Activated CD8-positive, alpha-beta T cell treated with anti-CD3 and anti-CD28 coated beads, Interleukin-2, amount 10 ng/mL, durations not matched to agents 7 days and 5 days (primary cell): ENCODE measurements at places on chromosomes 13 and 19.

DNA sequence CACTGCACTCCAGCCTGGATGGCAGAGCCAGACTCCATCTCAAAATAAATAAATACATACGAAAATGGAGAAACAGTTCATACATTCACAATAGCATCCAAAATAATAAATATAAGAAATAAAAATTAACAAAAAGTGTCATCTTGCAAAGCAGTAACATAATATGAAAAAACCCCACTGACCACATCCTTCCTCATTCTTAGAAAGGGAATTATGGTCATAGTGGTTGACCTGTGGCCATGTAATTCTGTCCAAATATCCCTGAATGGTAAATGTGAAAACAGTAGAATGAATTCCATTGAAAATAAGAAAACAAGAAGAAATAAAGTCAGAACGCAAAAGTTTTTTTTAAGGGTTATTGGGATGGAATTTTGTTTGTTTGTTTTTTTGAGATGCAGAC, 7.0 kb upstream of the CDC42EP5 start:
- DNase-seq: no peak

GRCh38 chr13:75418186-75418843, 63.7 kb downstream of the TBC1D4 start:
- DNase-seq: no peak

DNA sequence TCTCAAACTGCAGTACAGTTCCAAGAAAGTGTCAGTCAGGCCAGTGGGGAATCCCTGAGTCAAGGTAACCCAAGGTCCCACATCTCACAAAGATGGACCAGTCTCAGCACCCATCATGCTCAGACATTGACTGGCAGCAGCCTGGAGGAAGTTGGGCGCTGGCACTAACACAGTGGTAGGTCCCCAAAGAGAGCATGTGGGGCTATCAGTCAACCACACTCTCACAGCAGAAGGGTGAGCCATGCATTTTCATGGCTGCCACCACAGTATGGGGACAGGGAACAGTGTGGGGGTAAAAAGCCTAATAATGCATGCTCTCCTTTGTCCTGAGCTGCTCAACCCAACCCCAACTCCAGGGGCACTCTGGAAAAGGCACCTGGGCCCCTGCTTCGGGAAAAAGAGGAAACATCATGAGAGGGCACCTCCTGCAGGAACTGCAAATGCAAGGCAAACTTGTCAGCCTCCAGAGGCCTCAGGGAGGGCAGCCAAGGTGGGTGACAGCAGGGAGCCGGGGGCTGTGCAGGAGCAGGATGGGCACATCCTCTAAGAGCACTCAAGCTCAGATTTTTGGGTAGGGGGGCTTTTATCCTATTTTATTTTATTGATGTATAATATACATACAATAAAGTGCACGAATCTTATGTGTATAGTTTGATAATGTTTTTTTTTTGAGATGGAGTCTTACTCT, 9.5 kb upstream of the PLEKHF1 start:
- no peak for DNase-seq

- DNase-seq: peak; percentile 94
Observed at GRCh38 chr19:45885556-45886426, at the start of gene IRF2BP1. Gene IRF2BP1 (minus strand): TSS chr19:45886141. CDS start chr19:45885774, 367 bp downstream.

- DNase-seq: no peak
Observed at GRCh38 chr13:109151255-109151654, 521.8 kb downstream of the MYO16 start.

DNA sequence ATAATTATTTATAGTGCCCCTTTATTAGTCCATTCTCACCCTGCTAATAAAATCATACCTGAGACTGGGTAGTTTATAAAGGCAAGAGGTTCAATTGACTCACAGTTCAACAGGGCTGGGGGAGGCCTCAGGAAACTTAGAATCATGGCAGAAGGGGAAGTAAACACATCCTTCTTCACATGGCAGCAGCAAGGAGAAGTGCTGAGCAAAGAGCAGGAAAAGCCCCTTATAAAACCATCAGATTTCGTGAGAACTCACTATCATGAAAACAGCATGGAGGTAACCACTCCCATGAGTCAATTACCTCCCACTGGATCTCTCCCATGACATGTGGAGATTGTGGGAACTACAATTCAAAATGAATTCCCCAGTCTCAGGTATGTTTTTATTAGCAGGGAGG, 89.9 kb upstream of the STARD13 start:
- no peak for DNase-seq

GRCh38 chr19:30593356-30593755, 221.2 kb downstream of the ZNF536 start:
- no peak for DNase-seq

DNA sequence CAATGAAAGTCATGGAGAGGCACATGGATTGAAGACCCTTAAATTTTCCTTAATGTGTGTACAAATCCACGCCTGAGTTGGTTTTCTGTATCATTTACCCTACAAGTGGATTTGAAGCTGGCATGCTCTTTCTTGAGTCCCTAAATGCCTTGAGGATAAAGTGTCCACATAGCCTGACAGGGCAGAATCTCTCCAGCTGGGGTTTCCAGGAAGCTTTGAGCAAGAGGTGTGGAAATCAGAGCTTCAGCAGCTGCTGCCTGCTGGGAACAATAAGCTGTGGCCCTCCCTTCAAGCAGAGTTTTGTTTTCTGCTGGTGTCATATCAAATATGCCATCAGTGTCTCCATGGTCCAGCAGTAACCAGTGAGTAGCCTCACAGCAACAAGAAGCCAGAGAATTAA, 120.3 kb upstream of the SERTM1 start:
- DNase-seq: no peak

GRCh38 chr13:40595693-40596092, 70.7 kb downstream of the FOXO1 start:
- DNase-seq: no peak

GRCh38 chr13:102571075-102571474, 25.7 kb upstream of the TPP2 start:
- DNase-seq: no peak

DNA sequence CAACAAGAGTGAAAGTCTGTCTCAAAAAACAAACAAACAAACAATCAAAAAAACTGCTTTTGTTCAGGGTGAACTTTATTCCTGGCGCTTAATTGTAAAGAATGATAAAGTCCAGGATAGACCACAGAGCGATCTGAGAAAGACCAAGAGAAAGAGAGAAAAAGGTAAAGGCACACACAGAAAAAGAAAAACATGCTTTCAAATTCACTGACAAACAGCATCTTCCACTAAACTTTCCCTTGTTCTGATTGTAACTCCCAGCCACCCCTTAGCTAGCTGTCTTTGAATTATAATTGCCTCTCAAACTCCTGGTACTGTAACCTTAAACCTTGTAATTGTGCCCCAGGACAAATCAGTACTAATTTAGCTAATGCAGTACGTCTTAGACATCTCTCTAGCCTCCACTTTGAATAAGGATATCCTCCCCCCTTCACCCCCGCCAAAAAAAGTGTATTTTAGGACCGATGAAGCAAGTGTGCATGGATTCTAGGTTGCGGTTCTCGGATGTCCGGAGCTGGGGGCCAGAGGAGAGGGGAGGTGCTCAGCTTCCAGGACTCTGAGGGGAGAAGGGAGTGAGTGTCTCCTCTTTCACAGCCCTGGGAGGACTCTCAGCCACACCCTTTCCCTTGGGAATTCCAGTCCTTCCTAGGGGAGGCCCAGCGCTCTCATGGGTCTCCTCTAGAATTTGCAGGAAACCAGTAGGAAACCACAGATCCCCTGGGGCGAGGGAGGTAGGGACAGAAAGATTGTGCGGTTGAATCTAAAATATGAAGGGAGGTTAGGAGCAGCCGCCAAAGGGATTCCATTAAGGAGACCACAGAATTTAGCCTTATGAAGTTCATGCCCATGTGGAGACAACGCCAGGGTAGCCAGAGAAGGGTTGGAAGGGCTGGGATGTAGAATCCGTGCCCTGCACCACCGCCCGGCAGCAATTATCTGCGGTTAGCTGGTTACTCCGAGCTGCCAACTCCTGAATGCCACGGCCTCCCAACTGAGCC, 19.7 kb downstream of the ZNF536 start:
- no peak for DNase-seq

DNA sequence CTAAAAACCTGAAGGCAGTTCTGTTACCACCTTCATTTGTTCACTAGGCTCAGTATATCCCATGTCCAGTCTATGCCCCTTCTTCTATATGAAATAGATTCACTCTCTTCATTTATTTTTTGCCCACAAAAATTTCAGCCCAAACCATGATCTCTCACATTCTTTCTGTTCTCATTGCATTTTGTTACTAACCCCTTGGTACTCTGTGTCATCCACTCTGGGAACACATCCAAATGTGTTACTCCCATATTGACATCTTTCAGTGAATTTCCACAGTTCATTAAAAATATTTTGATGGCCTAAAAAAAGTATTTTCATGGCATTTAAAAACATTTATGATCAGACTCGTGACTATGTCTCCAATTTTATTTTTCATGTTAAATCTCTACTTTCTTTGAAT, 378.9 kb downstream of the SLITRK1 start:
- DNase-seq: no peak

- no peak for DNase-seq
Observed at GRCh38 chr13:94210816-94211215, 268.7 kb downstream of the DCT start.

GRCh38 chr19:17751103-17751911, at the start of gene FCHO1:
Gene FCHO1 (plus strand): TSS chr19:17751477. CDS start chr19:17755165, 3,688 bp downstream.
- peak; percentile 94 for DNase-seq

DNA sequence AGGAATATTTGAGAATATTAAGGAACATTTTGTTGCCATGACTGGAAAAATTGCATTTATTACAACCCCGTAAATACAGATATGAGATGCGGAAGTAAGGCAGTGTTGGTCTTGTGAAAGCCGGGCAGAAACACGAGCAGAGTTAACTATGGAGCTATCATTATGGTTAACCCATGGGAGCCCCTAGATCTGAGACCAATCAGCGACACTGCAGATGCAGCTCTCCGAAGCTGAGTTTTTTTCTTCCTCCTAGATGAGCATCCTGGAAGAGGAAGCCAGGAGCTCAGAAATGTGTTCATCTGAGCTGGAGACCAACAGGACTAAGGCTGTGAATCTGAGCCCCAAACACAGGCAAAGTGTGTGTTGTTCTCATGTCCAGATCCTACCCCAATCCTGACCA, 123.0 kb upstream of the KL start:
- DNase-seq: no peak

- DNase-seq: no peak
Observed at GRCh38 chr13:74561155-74561554, 427.0 kb upstream of the KLF12 start.

- DNase-seq: no peak
Observed at GRCh38 chr19:28136796-28137195, 1076.2 kb downstream of the UQCRFS1 start.

- DNase-seq: no peak
Observed at GRCh38 chr13:35483761-35484160, 7.3 kb upstream of the MAB21L1 start.

DNA sequence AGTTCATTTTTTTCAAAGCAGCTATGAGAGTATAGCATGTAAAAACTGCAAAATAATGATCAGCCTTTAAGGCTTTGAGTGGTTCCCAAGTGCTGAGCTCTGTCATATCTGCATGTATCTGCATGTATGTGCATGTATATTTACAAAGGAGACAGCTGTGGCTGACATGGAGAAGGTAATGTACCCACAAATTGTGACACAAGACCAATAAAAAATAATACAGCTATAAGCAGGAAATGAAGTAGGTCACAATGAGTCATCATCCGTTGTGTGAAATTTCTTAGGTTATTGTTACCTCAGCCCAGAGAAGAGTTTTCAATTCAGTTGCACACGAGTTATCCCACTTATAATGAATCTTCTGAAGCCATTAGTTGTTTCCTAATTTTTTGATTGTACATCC, 60.9 kb upstream of the MED4 start:
- DNase-seq: peak; percentile 58

DNA sequence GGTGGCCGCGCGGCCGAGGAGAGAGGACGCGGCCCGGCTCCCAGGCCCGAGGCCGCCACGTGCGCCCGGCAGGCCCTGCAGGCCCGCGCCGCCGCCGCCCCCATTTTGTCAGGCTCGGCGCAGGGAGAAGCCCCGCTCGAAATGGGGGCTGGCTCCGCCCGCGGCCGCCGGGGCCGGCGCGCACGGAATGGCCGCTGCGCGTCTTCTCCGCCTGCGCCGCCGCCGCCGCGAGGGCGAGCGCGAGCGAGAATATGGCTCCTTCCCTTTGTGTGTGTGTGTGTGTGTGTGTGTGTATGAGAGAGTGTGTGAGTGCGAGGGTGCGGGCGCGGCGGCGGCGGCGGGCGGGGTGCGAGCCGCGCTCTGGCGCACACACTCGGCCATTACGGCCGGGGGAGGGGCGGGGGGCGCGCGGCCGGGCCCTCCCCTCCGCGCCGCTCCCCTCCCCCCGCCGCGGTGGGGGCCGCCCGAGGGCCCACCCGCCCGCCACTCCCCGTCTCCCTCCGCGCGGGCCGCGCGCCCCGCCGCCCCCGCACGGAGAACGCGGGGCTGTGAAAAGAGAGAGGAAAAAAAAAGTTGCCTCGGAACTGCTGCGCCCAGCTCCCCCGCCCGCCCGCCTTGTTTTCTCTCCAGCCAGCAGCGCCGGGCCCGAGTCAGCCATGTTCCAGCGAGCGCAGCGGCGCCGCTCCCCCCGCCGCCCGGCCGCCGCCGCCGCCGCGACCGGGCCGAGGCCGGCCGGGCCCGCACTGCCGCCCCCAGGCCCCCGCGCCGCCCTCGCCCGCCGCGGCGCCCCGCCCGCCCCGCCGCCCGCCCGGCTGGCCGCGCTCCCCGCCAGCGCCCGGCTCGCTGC, 1.0 kb downstream of the HMGB1 start:
- peak; percentile 77 for DNase-seq

- DNase-seq: peak; percentile 70
Observed at GRCh38 chr19:34336781-34337271, 28.2 kb upstream of the GPI start.

- DNase-seq: no peak
Observed at GRCh38 chr13:65064967-65065366, 2165.2 kb downstream of the PCDH9 start.

DNA sequence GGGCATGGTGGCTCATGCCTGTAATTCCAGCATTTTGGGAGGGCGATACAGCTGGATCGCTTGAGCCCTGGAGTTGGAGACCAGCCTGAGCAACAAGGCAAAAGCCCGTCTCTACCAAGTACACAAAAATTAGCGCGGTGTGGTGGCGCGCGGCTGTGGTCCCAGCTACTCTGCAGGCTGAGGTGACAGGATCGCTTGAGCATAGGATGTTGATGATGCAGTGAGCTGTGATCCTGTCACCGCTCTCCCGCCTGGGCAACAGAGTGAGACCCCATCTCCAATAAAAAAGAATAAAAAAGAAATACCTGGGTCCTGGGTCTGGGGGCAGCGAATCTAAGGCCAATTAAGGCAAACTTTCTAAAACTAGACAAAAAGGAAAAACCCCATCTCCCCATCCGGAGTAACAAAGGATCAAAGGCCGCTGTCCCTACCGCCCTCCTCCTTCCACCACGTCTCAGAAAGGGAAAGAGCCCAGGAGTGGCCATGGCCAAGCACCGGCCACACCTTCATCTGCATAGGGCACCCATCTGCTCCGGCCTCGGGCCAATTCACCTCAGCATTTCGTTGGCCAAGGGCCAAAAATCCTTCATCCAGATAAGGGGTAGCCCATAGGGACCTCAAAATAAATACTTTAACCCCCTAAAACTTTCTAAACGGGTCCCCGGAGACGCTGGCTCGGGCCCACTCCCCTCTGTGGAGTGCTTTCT, 851 bp downstream of the ZNF320 start:
- DNase-seq: peak; percentile 24

GRCh38 chr19:52335768-52336116, 301 bp upstream of the ZNF610 start:
- DNase-seq: no peak
